ENCODE measurements at places on chromosomes 7 and 10.
A peak's percentile ranks its signal among the peaks of the same experiment; 100 is the strongest.

DNA sequence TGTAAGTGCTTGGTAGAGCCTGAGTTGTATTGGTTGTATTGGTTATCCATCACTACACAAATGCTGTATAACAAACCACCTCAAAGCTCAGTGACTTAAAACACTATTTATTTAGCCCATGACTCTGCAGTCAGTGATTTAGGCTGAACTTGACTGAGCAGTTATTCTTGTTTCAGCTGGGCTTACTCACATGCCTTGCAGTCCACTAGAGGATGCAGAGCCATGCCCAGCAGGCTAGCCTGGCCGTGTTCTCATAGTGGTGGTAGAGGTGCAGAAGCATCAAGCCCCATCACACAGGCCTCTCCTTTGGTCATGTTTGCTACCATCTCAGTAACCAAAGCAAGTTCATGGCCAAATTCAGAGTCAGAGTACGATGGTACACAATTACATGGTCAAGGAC is 43.9 kb downstream of the LUC7L2 start:
- no peak for DNase-seq

DNA sequence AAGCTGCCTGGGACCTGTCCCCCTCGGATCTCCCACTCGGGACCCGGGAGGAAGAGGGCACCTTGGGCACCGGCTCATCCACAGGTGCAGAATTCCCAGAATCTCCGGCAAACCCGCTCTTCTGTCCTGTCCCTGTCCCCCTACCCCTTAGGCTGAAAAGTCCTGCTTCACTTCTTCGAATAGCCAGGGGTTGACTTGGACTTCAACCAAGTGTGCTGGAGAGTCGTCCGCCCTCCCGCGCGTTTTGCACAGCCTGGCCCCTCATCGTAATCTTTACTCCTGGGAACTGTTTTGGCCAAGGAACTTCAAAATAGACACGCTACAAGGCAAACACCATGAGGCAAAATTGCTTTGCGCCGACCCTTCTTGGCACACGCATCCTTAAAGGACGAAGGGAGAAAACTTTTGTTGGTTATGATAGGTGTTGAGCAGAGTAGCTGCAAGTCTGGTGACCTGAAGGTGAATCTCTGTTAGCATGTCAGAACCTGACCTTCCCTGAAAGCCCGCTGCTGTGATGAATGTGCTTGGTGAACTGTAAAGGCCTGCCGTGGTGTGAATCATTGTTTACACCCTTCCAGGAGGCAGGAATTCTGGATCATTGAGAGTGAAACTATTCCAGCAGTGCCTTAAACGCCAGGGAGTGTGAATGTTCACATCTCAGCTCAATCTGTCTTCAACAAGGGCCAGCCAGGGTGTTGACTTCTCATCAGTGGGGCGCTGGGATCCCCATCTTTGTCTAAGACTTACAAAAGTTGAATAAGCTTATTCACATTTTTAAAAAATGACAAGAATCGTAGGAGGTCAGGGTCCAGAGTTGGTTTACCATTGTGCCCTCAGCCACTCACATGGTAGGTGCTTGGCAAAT is 589 bp upstream of the RAPGEF5 start:
- peak; percentile 83 for DNase-seq

- DNase-seq: no peak
Measured at GRCh38 chr10:21003240-21003822, 106.2 kb upstream of the NEBL start.

DNA sequence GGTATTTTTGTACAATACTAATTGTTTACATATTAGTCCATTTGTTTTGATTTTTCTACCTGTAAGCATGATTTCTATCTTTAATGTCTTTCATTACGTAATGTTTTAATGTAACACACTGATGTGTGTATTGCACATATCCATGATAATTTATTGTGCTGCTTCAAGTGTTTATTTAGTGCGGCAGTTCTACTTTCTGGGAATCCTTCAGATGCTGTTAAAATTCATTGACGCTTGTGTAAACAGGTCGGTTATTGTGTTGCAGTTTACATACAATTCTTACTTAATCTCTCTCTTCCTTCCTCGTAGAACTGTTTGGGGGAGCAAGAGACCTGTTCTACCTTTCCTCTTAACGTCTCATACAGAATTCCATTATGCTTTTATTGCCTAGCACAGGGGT is 6.9 kb downstream of the TMEM60 start:
- no peak for DNase-seq

- peak; percentile 37 for DNase-seq
Measured at GRCh38 chr10:103192451-103193106, 493 bp downstream of the NT5C2 start.

DNA sequence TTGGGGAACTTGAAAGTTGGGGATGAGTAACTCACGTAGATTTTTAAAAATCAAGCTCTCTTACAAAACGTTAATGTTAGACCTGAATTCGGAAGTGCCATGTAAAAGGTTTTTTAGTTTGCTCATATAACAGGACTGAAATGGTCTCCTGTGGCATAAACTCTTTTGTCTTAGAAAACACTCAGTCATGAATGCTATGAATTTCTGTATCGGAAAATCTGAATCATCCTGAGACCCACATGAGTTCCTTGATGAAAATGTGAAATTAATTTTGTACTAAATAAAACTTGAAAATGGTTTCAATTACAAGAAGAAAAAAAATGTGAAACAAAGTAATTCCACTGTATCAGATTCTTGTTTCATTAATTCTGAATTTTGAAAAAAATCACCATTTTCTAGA is 134.8 kb upstream of the BMPER start:
- no peak for DNase-seq

DNA sequence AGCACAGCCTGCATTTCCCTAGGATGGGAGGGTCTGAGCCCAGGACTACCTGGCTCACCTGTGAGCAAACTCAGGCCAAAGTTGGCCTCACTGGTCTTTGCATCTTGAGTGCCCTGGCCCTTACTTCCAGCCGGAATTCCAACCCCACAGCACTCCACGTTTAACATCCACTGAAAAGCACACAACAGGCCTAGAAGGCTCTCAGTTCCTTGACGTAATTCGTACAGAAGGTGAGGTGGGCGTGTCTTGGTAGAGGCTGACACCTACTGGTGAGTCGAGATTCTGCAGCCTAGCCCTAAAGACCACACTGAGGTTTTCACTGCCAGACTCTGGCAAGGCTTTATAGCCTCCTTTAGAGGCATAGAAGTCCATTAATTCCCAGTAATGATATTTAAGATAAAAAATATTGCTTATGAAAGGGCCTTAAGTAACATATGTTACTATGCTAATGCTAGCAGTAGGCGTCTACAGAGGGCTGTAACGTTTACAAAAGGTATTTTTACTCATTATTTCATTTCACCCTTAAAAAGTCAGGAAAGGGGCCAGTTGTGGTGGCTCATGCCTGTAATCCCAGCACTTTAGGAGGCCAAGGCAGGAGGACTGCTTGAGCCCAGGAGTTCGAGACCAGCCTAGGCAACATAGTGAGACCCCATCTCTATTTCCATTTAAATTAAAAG is 95.8 kb downstream of the HIP1 start:
- DNase-seq: peak; percentile 32

DNA sequence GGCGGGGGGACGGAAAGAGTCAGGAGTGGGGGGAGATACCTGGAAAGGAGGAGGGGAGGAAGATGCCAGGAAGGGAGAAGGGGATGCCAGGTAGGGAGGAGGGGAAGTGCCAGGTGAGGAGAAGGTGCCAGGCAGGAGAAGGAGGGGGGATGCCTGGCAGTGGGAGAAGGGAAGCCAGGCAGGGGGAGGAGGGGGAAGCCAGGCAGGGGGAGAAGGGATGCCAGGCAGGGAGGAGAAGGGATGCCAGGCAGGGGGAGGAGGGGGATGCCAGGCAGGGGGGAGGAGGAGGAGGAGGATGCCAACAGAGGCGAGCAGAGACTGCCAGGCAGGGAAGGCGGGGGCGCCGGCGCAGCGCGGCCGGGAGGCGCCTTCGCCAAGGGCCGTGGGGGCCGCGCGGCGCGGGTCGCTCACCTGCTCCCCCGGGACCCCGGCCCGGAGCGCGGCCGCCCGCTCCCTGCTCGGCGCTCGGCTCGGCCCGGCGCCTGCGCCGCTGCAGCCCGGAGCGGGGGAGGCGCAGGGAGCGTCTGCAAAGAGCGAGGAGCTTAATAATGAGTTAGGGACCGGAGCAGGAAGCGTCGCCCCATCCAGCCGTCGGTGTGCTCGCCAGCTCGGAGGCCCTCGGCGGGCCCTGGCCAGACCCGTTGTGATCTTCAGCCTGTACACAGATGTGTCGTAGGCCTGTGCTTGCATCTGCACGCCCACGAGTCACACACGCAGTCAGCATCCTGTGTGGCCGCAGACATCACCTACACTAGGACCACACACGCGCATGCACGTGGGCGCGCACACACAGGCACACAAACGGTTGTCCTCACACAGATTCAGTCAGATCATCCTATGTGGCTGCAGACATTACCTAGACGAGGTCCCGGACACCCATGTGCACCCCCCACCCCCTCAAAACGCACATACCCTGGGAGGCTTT is 28.4 kb upstream of the SMARCD3 start:
- peak; percentile 30 for DNase-seq

DNA sequence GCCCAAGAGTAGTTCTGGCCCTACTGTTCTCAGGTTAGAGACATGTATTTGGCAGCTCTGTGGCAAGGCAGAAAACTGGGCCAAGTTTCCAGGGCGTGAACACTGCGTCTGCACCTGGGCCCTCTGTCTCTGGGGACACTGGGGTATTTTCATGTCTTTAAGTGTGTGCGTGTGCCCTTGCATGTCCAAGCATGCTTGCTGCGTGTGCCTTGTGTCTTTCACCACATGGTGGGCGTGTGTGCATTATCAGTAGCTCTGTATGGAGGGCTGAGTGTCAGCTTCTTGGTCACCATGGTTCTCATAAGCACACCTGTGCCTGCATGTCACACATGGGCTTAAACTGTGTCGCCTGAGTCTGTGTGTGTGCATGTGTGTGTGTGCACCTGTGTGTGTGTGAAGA is 69.3 kb downstream of the HIPK2 start:
- no peak for DNase-seq

- no peak for DNase-seq
Measured at GRCh38 chr7:87129332-87129731, 22.9 kb upstream of the DMTF1 start.

DNA sequence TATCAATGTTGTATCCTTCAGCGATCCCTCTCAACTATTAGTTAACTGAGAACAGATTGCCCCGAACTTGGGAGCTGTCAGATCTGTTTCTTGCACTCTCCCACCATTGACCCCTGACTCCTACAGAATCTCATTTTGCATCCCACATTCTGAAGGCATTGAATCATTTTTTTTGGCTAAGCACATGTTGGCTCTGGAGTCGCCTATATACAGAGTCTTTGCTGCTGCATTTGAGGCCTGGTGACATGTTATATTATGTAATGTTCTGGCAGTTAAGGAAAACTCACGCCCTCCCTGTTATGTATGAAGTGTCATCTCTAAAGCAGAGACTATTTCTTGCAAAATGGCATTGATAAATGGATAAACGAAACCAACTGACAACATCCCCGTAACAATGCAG is 159.2 kb upstream of the ITGB1 start:
- no peak for DNase-seq

DNA sequence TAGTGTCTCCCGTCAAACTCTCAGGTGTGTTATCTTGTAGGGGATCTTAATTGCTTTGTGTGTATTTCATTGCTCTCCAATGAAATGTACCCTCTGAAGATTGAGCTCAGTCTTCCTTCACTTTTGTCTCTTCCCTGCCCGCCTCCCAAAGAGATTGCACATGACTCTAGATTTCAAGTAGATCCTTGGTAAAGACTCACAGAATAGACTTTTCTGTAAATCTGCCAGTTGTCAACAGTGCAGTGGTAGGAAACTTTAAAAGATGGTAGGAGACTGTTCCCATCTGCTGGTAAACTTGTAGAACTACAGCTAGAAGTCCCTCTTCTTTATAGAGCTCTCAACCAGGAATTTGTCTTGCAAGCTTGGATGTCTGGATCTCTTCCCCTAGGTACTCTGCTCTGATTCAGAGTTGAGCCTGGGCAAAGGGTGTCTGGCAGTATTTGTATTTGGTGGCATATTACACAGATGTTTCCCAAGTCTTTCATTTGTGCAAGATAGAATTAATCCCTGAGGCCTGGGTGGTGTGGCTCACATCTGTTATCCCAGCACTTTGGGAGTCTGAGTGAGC is 9.6 kb downstream of the CCL26 start:
- DNase-seq: peak; percentile 58

- no peak for DNase-seq
Measured at GRCh38 chr7:145643981-145644380, 472.6 kb upstream of the CNTNAP2 start.

- no peak for DNase-seq
Measured at GRCh38 chr10:130715686-130716670, 579.8 kb downstream of the GLRX3 start.

- DNase-seq: peak; percentile 64
Measured at GRCh38 chr10:115129752-115130151, 36.6 kb downstream of the ATRNL1 start.

- no peak for DNase-seq
Measured at GRCh38 chr10:46247808-46248569, 38.8 kb upstream of the ANTXRL start.

- peak; percentile 45 for DNase-seq
Measured at GRCh38 chr10:15879058-15879457, 18.8 kb upstream of the MINDY3 start.

- peak; percentile 43 for DNase-seq
Measured at GRCh38 chr7:122885583-122886356, 490 bp downstream of the CADPS2 start.

GRCh38 chr10:125160856-125161706 is 718 bp upstream of the CTBP2 start:
- peak; percentile 71 for DNase-seq

GRCh38 chr7:107442678-107443077 is 27.2 kb upstream of the GPR22 start:
- no peak for DNase-seq

DNA sequence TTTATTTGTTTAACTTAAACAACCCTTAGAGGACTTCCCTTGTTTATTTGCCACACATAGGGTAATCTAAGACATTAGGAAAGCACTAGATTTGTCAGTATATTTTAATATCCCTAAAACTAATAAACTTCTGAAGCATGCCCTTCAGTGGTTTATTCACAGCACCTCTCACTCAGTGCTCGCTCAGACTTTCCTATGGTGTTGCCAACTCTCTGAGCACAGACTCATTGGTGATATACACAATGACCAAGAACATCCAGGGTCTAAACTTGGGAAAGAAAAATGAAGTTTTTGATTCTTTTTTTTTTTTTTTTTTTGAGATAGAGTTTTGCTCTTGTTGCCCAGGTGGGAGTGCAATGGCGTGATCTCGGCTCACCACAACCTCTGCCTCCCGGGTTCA is 82.2 kb downstream of the RAB11FIP2 start:
- no peak for DNase-seq
